ENCODE measurements at places on chromosomes 3 and 15.

GRCh38 chr15:76340803-76341365 is 4.3 kb downstream of the ISL2 start:
- DNase-seq = no peak

- no peak for DNase-seq
These were observed 297 bp downstream of the PRC1 start for GRCh38 chr15:90994059-90994416.

DNA sequence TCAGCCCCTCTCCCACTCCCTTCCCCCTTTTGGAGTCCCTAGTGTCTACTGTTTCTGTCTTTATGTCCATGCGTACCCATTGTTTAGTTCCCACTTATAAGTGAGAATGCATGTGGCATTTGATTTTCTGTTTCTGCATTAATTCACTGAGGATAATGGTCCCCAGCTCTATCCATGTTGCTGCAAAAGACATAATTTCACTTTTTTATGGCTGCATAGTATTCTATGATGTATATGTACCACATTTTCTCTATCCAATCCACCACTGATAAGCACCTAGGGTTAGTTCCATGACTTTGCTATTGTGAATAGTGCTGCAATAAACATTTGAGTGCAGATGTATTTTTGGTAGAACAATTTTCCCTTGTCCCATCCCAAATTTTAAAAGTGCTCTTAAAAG is 34.2 kb upstream of the RSL24D1 start:
- no peak for DNase-seq

DNA sequence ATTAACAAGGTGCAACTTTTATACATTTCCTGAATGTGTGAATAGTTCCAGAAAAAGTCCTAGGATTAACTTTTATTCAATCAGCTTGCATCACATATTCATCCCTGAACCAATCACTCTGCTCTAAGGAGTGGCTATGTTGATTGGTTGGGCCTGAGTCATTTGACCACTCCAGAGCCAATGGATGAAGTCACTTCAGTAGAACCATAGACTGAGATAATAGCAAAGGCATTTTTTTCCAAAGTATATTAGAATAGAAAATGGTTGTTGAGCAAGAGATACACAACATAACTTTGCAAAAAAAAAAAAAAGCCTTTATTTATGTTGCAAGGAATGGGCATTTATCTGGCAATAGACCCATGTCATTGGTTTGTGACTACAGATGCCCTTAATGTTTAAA is 55.5 kb upstream of the AGTR1 start:
- DNase-seq = no peak

- no peak for DNase-seq
These were observed 58.2 kb downstream of the QTRT2 start for GRCh38 chr3:114114719-114115118.

DNA sequence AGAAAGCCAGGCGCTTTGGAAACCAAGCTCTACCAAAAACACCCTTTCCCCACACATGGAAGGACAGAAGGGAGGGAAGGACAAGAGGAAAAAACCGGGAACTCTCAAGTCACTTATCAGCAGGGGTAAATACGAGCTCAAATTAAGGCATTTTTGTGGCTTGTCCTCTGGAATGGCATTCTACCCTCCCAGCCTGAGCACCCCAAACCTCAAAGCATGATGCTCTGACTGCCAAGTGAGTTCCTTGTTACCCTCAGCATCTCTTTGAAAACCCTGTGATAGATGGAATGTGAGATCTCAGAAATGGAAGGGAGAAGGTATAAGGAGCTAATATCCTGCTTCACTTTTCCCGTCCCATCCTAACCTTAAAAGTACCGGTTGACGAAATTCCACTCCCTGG is 8.1 kb upstream of the CSPG5 start:
- DNase-seq = no peak

GRCh38 chr15:69305933-69306568 is 7.3 kb downstream of the PAQR5 start:
- no peak for DNase-seq

GRCh38 chr3:150874666-150875219 is 30.5 kb downstream of the MINDY4B start:
- no peak for DNase-seq

- no peak for DNase-seq
These were observed 1.9 kb downstream of the TUSC2 start for GRCh38 chr3:50326182-50326541.

DNA sequence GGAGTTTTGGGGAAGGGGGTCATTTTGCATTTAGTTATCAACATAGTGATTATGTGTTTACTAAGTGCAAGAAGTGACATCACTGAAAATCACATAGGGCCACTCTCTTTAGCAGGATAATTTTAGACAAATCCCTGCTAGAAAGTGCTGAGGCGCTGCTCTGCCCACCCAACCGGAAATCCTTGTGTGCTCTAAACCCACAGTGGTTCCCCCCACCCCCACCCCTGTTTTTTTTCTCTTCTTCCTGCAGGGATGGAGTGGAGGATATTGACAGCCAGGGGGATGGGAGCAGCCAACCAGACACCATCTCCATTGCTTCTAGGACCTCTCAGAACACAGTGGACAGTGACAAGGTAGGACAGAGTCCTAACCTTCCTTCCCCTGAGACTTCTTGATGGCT is 234.2 kb upstream of the UMPS start:
- DNase-seq = no peak

DNA sequence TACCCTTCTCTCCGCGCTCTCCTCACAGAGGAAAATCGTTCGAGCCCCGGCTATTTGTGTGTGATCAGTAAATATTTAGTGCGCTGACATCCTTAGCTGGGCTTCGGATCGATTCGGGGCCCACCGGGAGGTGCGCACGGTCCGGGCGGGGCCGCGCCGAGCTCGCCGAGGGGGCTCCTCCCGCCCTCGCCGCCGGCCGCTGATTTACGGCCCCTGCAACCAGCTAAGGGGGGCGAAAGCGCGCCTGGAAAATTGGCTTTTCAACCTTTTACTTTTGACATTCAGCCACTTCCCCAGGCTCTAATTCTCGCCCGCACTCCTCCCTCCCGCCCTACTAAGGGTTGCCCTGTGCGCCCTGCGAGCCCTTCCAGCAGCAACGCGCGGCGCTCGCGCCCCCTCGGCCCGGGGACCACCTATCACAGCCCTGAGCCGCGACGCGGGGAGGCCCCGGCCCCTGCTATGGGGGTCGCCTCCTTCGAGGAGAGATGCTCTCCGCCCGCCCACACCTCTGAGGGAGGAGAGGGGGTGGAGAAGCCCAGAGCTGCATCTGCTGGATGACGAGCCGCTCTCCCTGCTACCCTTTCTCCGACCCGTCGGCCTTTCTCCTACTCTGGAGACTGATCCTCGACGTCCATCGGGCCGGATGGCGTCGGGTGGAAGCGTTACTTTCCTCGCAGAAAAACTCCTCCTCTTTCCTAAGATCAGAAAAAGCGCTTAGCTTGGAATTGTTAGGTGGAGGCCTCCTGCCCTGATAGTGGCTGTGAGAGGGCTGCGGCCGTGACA is 7.8 kb upstream of the NR2F2 start:
- DNase-seq = no peak

DNA sequence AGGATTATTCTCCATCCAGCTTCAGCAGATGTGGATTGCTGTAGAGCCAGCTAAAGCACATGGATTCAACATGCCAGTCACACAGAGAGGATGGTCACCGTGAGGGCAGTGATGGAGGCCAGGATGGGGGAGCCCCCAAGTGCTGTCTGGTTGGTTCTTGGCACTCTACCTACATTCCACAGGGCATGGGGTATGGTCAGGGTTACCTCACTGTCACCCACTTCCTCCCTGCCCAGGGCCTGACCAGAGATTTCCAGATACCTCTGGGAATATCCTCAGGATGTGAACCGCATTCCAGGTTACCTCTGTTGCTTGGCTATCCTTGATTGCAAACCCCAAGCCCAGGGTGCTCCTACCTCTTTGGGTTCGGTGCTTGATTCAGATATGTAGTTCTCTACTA is 147.3 kb upstream of the TRIM42 start:
- no peak for DNase-seq

DNA sequence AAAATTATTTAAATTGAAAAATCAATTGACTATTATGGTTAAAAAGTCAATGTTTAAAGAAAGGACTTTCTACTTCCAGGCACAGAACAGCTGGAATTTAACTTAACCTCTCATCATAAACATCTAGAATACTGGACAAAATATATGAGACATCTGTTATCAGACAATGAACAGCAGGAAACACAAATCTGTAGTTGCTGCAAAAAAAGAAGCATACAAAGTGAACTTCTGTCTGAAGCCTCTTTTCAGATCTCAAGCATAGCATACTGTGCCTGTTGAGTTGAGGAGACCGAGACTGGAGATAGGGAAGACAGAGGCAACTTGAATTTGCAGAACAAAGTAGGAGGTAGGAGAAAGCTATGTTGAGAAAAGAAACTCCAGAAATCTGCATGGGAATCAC is 140.0 kb upstream of the CBLB start:
- no peak for DNase-seq

DNA sequence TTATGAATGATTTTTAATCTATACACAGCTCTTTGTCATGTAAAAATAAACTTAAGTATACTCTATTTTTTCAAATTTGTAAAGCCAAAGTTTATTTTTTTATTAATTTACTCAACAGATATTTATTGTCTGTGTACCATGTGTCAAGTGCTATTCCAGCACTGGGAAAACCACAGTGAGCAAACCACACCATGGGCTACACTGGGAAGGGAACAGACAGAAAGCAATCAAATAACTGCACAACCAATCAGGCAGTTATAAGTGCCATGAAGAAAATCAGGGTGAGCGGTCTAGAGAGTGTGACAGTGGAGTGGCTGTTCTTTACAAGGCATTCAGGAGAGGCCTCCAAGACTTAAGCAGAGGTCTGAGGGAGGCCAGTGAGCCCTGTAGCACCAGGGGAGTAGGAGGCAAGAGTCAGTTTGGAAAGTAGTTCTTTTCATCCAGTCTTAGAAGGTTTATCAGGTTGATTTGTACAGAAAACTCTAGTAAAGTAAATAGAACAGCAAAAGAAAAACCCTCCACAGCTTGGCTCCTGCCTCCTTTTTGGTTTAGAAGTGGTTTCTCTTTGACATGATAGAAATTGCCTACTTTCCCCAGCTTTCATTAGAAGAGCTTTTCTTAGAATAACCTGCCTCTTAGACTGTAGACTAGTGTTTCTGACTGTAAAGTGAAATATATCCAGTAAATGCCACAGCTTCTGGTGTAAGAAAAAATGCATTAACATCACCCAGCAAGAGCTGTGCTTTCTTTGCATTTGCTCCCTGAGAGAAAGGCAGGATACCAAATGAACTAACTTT is 13.7 kb downstream of the EIF2AK4 start:
- DNase-seq = no peak

DNA sequence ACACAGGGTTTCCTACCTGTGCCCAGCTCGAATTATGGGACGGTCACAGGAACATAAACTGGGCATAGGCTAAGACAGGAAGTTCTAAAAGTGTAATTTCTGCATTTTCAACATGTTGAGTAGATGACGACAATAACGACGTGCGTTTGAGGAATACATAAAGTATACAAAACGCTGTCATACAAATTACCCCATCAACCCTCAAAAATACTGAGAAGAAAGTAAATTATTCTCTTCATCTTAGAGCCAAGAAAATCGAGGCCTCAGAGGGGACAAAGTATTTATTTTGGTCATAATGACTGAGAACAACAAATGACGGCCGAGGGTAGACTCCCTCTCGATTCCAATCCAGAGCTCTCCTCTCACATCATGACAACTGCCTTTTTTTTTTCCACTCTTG is 60.8 kb downstream of the RUBCN start:
- no peak for DNase-seq

Data from GOT3 (cell line).